ENCODE measurements at places on chromosomes 4 and X.

GRCh38 chr4:162401021-162401420 is 237.2 kb upstream of the FSTL5 start:
- DNase-seq = no peak

- no peak for DNase-seq
These were observed 9.8 kb upstream of the PCDH18 start for GRCh38 chr4:137541876-137542646.

DNA sequence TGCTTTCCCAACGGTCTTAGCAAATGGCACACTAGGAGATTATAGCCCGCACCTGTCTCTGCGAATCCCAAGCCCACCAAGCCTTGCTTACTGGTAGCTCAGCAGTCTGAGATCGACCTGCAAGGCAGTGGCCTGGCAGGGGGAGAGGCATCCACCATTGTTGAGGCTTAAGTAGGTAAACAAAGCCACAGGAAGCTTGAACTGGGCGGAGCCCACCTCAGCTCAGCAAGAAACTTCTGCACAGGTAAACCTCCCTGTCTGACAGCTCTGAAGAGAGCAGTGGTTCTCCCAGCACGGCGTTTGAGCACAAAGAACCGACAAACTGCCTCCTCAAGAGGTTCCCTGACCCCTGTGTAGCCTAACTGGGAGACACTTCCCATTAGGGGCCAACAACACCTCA is 42.8 kb downstream of the BRWD3 start:
- DNase-seq = no peak

- no peak for DNase-seq
These were observed 45.4 kb upstream of the UGT2A3 start for GRCh38 chr4:68997040-68997439.

DNA sequence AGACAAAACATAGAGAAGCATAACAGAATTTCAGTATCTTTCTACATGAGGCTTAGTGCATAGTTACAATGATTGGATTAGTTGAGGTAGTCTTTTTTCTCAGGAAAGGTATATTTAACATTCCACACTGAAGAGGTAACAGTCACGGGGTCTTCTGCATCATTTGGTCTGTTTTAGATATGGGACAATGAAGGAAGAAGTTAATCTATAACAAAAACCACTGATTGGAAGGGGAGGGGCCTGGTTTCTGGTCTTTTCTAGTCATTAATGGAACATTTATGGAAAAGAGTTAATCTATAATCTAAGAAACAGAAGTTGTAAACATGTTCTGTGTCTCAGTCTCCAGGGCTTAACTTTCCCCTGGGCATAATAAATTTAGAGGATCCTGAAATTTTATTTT is 37.3 kb upstream of the HPSE start:
- no peak for DNase-seq

DNA sequence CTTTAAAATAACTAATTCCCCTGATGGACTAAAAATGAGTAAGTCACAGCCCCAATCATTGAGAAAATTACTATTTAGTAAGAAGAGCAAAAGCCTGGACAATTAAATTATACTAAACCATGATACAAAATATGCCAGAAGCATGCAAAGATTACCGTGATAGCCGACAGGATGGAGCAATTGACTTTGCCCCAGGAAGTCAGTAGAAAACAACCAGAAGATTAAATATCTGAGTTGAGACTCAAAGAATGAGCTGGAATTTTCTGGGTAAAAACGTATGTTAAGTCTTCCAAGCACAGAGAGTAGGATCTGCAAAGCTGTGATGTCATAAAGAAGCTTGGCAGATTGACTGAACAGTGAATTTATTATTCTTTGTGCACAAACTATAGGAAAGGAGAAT is 816.1 kb upstream of the TENM3 start:
- DNase-seq = no peak

DNA sequence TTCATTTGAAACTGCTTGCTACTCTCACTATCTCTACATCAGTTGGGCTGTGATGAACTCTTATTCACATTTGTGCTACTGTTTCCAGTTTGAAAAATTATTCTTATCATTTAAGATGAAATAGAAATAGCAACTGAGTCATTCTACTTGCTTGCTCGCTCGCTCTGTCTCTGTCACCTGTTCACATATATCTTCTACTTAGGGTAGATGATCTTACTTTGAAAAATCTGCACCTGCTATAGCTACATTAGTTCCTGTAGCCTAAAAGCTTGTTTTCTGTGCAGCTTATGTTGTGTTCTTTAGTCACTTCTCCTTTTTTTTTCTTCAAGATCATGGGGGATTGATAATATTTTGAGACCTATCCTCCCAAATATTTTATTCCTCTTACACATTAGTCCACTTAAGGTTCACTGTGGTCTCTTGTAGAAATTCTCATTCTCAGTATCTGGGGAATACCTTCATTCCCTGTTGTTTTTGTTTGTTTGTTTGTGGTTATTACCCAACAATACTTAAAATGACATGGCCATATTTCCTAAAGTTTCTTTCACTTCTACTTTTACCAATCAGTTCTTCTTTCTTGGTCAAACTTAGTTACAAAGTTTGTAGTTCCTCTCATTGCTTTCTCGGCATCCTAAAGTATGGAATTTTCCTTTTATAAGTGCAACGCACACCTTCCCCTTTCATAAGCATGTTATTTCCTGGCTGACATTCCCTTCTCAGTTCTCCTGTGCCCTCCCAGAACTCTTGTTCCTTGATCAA is 36.5 kb downstream of the CLCN5 start:
- no peak for DNase-seq

DNA sequence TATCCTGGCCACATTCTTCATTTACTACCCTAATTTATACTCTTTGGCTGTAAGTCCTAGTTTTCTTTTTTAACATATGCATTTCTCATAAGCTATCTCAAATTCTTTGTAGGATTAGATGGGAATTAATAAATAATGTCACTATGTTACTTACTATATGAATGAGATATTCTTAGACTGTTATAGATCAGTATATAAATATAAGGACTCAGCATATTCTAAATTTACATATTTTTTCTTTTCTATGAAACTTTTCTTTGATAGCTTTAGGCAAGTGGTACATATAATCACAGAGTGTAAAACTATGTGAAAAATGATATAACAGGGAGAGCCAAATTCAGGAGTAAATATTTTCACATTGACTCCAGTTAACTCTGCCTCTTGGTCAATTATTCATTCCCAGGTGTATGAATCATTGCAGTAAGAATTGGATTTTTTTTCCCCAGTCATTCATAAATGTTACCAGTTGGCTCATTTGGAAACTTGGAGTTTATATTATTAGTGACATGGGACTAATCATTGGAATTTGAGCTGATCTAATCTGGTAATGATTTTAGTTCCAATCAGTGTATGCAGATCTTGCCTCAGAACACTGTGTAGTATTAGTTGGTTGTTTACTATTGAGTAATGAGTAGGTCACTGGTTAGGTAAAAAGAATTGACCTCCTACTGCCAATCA is 25.3 kb downstream of the FHIP1A start:
- no peak for DNase-seq

DNA sequence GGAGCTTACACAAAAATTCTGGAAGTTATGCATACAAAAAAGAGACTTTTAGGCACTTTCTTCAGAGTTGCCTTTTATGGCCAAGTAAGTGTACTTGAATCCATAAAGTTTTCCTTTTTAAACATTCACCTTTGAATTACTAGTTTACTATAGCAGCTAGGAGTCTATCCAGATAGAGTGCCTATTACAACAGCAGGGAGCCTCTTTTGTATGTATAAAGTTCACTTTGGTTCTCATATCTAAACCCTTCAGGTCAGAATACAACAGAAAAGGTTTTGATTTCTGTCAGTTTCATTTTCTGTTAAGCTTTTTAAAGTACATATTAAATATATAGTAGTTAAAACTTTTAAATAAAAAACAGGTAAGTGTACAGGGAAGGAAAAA is 51.4 kb upstream of the IL13RA1 start:
- no peak for DNase-seq

DNA sequence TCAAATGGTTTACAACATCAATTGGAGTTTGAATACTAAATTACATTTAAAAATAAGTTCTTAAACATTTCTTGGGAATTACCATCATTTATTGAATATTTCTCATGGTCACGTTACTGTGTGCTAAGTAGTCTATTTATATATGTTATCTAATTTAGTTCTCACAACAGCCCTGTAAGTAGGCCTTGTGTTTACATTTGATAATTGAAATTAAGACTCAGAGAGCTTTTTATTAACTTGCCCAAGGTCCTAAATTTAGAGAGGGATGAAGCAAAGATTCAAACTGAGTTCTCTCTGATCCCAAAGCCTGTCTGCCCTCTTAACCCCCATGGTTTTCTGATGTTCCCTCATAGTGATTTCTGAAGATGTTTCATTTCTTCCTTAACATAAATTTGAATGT is 103.7 kb downstream of the CEP135 start:
- DNase-seq = no peak

DNA sequence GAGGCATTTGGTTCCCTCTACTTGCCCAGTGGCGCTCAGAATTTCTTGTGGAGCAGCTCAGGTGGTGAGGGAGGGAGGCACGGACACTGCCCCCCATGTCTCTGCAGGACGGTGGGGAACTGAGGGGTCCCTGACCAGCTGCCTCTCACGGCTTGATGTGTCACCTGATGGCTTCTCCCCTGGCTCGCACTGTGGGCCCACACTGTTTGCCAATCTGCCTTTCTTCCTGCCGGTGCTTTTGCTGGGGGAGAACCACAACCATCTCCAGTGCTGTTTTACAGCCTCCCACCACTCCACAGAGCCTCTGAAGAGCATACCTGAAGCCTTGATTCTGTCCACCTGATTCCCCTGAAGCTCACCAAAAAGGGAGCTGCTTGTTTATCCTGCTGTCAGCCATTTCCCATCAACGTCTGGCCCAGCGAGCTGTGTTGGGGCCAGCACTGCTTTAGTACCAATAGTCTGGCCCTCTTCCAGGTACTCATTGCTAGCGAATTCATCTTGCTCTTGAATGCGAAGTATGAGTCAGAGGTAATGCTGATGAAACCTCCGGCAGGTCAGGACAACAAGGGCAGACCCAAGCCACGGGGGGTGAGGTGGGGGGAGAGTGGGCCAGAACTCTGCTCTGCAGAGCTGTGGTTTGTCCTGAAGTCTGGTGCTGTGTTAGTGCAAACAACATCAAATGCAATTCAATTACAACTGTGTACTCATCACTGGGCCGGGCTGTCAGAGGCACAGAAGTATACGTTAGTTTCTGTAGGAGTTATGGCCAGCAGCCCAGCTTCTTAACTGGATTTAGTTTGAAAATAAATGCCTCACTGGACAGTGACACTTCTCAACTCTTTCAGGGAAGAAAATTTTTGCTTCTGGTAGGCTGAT is 208.3 kb upstream of the JADE1 start:
- DNase-seq = peak; percentile 75

DNA sequence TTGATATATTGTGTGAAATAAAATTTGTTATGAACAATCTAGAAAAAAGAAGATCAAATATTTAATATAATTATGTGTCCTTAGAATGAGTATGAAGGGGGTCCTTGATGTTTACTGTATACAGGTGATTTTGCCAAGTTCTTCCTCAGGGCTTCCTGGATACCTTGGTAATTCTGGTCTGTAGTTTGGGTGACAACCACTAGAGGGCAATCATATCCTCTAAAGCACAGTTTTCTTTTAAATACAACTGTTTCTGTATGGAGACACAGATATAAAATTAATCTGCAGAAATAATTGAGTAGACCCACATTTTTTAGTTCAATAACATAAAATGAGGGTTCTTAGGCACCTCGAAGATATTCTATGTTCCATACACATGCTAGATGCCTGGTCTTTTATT is 157.7 kb downstream of the SPANXN1 start:
- no peak for DNase-seq

GRCh38 chr4:17168571-17168970 is 270.1 kb upstream of the LDB2 start:
- no peak for DNase-seq

GRCh38 chrX:19882066-19882775 is 5.2 kb downstream of the SH3KBP1 start:
- DNase-seq = no peak

DNA sequence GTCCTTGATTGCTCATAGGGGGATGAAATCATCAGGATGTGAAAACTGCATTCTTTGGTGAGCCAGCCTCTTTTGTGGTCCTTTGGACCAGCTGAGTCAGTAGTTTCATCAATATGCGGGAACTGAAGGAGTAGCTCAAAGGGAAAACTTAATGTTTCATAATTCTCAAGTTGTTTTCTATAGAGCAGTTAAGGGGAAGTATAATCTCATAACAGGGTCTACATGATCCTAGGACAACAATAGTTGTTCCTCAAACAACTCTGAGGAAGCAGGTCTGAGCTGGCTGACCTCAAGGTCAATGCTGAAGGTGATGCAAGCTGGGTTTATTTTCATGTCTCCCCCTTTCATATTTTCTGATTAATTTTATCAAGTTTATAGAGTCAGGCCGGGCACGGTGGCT is 36.1 kb upstream of the IRF2 start:
- DNase-seq = no peak

DNA sequence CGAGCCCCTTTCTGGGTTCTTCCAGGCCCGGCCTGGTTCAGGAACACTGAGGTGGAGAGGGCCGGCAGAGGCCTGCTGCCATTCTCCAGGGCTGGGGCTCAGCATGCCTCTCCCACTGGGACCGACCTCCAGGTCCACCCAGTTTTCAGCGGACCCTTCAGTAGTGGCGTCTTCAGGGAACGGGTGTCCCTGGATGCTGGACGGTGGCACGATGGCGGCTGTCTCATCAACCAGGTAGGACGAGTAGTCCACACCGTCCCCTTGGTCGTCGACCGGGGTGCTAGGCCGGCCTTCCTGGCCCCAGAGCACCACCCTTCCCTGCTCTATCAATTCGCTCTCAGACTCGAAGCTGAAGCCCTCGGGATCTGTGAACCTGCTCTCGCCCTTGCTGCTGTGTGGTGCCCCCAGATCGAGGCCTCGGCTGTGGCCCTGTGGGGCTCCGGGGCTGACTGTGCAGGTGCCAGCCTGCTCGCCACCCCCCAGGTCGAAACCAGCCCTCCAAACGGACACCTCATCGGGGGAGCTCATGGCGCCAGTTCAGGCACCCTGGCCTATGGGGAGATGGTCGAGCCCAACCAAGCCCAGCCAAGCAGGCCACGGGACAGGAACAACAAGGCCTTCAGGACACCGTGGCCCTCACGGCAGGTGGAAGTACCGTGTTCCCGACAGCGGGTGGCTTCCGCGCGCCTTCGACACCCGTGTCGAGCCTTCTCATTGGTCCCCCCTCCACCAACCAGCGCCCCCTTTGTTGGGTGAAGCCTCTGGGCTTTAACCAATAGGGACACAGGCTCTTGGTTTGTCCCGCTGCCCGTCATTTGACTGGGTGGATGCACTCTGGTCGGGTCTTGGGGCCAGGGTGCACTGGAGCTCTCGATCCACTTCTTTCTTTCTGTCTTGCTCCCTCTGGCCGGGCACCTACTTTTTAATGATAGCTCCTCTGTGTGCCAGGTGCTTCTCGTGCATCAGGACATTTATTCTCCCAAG is 814 bp upstream of the LOC101059915 start:
- no peak for DNase-seq

DNA sequence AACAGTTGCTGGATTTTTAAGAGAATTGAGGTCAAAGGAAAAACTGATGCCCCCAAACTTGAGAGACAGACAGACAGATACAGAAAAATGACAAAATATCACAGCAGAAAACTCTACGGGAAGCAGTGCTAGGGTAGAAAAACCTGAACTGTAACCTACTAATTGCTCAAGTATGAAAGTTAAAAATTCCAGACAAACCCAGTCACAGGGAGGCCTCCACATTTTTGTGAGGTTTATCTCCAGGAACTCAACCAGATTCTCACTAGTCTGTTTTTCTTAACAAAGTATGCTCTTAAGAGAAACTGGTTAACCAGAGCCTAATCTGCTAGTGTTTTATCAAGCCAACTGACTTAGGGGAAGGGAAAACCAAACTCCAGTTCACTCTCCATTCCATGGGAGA is 19.9 kb upstream of the PPP3CA start:
- no peak for DNase-seq

GRCh38 chrX:74550295-74550802 is 64.1 kb downstream of the RLIM start:
- DNase-seq = peak; percentile 86

GRCh38 chrX:112851806-112852205 is 11.2 kb upstream of the AMOT start:
- DNase-seq = no peak
